ENCODE measurements at places on chromosomes 11 and 22.

DNA sequence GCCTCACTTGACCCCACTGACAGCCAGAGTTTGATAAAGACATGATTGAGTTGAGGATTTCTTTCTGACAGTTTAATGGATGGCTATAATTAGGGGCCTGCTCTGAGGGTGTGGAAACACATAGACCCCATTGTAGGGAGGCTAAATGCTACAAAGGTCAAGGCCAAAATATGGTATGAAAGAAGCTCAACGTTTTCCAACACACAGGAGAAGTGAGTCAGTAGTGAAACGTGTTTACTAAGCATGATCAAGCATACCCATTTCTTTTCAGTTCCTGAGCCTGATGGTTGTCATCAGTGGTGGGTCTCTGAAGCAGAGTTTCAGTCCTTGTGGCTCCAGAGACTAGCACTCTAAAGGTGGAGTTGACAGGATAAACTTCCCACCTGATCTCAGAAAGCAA, 69.7 kb downstream of the SNX19 start:
- DNase-seq: no peak

GRCh38 chr11:73566422-73566821, 31.5 kb downstream of the FAM168A start:
- DNase-seq: no peak

GRCh38 chr11:13298765-13299164, 21.2 kb downstream of the BMAL1 start:
- DNase-seq: no peak

- no peak for DNase-seq
Observed at GRCh38 chr11:7279676-7280075, 28.0 kb downstream of the SYT9 start.

GRCh38 chr11:21554284-21554683, 638.6 kb upstream of the ANO5 start:
- DNase-seq: no peak

DNA sequence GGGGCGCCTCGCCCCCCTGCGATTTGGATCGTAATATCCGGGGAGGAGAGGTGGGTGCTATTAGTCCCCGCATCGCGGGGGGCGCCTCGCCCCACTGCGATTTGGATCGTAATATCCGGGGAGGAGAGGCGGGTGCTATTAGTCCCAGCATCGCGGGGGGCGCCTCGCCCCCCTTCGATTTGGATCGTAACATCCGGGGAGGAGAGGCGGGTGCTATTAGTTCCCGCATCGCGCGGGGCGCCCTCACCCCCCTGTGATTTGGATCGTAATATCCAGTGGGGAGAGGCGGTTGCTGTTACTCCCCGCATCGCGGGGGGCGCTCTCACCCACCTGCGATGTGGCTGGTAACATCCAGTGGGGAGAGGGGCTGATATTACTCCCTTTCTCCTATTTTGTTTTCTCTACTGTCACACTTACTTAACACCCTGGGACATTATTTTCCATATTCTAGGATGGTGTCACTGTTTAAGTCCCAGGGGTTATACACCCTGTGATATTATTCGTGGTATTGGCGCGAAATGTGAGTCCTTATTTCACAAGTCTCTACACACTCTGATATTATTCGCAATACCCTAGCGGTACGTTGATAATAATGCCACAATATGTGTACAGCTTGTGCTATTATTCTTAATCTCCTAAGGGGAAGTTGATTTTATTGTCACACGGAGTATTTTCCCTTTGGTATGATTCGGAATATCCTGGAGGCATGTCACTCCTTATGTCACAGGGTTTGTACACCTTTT, 57.8 kb upstream of the ALDH3B2 start:
- peak; percentile 30 for DNase-seq

DNA sequence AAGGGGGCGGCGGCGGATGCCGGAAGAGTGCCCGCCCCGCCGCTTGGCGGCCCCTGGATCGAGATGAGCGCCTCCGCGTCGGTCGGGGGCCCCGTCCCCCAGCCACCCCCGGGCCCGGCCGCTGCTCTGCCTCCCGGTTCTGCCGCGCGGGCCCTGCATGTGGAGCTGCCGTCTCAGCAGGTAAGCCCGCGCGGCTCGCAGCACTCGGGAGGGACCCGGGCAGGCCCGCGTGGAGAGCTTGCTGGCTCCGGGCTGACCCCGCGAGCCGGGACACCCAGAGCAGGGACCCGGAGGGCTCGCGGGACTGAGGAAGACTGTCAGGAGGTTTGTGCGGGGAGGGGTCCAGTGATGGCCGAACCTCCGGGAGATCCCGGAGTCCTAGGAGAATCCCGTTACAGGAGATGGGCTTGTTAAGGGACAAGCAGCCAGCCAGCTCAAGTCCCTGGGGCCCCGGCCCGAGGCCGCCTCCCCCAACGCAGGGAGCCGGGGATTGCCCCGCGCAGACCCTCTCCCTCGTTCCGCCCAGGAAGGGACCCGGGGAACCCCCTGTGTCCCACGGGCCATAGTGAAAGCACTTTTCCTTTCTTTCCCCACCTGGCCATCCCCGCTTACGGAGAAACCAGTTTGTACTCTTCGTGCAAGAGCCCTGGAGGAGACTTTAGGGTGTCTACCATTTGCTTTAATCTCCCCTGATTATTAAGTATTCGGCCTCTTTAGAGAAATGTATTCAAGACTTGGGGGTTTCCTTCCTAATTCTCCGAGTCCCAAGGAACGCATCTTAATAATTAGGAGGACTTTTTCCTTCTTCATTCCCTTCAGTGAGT, 547 bp downstream of the UVRAG start:
- DNase-seq: peak; percentile 33

DNA sequence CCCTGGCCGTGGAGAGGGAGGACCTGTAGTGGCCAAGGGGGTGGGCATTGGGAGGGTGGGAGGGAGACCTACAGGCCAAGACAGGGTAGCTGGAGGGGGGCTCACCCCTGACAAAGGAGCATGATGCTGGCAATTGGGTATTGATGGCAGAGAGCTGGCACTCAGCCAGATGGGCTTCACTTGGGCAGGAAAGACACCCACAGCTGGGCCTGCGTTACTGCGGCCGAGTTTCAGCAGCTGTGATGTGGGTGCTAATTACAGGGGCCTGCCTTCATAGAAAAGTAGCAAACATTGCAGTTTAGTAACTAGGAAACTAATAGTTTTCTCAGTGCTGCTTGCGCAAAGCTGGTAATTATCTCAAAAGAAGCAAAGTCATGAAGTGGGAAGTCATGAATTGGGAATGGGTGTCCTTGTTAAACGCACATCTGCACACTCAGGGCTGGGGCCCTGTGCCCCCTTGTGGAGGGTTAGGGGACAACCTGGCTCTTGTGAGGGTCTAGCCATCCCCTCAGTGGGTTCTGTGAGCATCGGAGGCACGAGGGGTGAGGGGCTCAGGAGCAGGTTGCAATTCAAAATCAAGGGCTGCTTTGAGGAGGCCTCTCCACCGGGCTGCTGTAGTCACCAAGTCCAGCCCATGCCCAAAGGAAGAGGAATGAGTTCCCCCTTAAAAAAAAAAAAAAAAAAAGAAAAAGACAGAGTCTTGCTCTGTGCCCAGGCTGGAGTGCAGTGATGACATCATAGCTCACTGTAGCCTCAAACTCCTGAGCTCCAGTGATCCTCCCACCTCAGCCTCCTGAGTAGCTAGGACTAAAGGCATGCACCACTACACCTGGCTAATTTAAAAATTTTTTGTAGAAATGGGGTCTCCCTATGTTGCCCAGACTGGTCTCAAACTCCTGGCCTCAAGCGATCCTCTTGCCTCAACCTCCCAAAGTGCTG, 24.4 kb upstream of the TXNRD2 start:
- no peak for DNase-seq

GRCh38 chr11:26186389-26186788, 145.5 kb upstream of the ANO3 start:
- no peak for DNase-seq

DNA sequence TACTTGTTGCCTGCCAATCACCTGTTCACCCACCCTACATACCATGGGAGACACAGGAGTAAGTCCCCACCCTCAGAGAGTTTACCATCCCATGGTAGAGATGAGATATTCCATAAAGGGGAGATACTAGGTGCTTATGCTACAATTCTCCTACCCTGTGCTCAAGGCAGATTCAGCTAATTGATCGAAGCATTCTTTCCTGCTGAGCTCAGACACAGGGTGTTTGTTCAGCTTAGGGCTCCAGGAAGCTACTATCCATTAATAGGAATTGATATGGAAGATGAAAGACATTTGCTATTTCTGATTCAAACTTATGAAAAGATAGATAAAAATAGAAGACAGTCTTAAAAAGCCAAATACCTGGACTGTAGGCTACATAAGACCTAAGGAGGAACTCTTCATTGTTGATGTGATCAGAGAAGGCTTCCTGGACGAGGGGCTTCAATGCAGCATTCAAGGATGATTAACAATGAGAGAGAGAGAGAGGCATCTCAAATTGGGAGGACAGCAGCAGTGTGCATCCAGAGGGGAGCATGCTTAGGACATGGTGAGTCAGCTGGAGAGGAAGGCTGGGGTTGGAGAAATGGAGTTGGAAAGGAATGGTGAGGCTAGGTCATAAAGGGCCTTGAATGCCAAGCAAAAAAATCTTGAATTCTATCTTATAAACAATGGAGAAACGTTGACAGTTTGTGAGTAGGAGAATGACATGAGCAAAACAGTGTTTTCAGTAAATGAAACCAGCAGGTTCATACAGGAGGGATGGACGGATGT, 15.0 kb downstream of the SYT13 start:
- DNase-seq: no peak

DNA sequence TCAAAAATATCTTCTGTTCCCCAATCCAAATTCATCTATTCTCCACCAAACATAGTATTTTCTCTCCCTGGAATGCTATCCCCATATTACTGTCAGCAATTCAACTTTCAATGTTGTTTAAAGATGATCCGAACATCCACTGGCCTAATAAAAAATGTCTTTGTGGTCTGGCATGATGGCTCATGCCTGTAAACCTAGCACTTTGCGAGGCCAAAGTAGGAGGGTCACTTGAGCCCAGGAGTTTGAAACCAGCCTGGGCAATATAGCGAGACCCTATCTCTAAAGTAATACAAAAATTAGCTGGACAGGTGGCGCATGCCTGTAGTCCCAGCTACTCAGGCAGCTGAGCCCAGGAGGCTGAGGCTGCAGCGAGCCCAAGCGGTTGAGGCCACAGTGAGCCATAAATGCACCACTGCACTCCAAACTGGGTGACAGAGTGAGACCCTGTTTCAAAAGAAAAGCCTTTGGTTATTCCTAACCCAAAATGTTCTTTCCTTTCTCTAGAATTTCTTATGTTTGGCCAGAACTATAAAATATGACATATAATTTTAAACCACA, 29.8 kb downstream of the SIK3 start:
- DNase-seq: no peak

- no peak for DNase-seq
Observed at GRCh38 chr11:42957831-42958230, 354.0 kb upstream of the API5 start.

DNA sequence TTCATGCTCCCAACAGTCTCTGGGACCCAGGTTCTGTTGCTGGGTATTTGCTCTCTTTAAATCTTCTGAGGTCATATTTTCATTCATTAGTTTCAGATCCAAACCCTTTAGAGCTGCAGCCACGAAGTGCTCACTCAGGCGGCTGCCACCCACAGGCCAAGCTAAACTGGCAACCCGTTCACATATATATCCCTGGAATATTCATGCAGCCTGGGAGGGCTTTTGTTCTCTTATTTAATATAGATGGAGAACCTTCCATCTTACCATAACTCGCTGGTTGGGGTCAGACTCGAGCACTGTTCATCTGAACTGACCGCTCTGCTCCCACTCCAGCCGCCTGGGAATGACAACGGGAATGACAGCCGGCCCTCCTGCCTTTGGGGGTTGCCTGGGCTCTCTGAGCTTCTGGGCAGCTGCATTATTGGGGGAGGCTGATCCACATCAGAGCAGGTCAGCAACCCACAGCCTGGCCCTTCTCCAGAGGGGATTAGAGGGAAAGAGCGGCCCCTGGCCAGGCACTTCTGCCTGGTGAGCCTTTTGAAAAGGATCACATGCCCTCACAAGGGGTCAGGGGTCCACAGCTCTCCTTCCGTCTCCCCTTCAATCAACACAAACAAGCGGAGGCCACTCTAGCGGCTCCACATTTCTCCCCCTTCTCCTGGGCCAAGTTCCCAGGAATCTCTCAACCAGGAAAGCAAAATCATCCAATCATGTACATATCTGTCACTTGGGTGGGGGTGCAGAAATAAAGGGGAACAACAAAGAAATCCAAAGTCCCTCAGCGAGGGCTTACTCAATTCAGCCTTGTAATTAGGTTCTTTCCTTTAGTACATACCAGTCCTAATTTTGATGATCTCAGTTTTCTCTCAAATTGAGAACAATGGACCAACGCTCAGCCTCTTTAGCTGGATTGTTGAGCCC, 11.8 kb downstream of the TMEM184B start:
- no peak for DNase-seq

- no peak for DNase-seq
Observed at GRCh38 chr11:129620237-129621104, 195.2 kb upstream of the TMEM45B start.

GRCh38 chr11:16846305-16846704, 107.9 kb downstream of the C11orf58 start:
- DNase-seq: no peak

DNA sequence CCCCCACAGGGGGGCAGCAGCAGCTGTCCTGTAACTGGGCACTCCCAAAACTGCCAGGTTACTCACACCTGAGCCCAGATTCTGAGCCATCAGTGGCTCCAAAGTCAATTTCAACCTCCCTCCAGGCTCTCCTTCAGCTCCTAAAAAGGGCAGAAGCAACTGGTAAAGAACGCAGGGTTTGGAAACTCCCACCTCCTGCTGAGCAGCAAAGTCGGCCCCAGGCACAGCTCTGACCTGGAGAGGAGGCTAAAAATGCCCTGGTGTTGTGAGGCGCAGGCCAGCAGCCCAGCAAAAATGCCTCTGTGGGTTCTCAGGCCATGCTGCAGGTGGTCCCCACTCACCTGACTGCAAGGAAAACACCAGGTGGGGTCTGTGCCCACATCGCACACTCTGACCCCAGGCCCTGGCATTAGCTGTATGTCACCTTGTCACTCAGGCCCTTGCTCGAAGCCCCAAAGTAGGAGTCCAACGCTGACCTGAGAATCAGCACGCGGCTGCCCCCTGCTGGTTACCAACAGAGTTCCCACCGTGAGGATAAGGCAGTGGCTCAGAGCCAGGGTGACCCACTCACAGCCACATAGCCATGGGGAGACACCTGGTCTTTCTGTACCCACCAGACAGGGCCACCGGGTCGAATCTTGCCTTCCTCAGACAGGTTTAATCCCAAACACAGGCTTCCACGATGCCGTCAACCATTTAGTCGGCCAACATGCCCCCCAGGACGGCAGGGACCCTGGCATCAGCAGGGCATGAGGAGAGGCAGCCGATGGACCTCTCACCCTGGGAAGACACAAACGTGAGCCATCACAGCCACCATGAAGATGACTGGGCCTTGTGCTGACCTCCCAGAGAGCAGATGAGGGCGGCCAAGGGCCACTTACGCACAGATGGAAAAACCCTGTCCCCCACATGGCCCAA, 11.1 kb downstream of the POLR3H start:
- DNase-seq: peak; percentile 73

GRCh38 chr11:92880381-92880780, 89.1 kb upstream of the MTNR1B start:
- no peak for DNase-seq

GRCh38 chr22:28940441-28940840, 57.1 kb downstream of the ZNRF3 start:
- DNase-seq: no peak

- DNase-seq: peak; percentile 33
Observed at GRCh38 chr11:86978756-86979608, 23.8 kb upstream of the FZD4 start.

Measured in activated CD4-positive, alpha-beta T cell treated with anti-CD3 and anti-CD28 coated beads, Interleukin-2, amount 50 U/mL, for 16 hours (primary cell).